K562 (cell line): ENCODE measurements at places on chromosomes 3 and 15. TPM values are rescaled to one million over a fixed set of nuclear protein-coding genes. Genes with fewer than 3 reads are reported as not detected.
A peak's percentile ranks its signal among the peaks of the same experiment; 100 is the strongest.

- no peak for DNase-seq
Observed at GRCh38 chr3:190697901-190698300, 164.6 kb downstream of the GMNC start.

- no peak for DNase-seq
Observed at GRCh38 chr3:159928666-159929065, 60.0 kb upstream of the IL12A start.

- no peak for DNase-seq
Observed at GRCh38 chr3:112464264-112464663, 35.0 kb downstream of the BTLA start.

DNA sequence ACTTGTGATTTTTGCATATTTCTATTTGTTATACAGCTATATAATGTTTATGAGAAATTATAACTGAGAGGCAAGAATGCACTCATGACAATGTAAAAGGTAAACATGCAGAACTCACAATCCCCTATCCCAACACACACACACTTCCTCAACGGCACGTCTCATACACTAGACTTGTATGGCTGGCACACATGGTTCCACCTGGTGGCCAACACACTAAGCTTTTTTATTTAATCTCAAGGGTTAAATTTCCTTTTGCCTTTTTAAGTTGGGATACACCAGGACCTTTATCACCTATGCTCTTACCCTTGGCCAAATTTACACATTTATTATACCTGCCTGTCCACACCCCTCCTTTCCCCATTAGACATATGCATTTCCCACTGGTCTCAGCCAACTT is 88.6 kb upstream of the PSMD6 start:
- DNase-seq = no peak

GRCh38 chr15:97993310-97993738 is 32.8 kb downstream of the ARRDC4 start:
- DNase-seq = peak; percentile 62

DNA sequence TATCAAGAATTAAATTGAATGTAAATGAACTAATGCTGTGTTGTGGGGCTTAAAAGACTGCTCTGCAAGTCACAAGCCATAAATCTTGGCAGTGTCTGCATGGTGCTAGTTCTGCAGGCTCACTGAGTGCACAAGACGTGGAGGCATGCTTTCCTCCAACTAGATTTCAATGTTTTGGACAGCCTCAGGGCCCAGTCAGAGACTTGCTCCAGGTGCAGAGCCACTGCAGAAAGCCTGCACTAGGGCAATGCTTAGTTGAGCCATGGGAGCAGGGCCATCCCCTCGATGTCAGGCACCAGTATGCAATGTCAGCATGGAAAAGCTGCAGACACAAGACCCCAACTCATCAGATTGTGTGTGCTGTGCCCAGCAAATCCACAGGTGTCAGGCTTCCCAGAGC is 234.5 kb upstream of the CDIN1 start:
- DNase-seq = no peak

DNA sequence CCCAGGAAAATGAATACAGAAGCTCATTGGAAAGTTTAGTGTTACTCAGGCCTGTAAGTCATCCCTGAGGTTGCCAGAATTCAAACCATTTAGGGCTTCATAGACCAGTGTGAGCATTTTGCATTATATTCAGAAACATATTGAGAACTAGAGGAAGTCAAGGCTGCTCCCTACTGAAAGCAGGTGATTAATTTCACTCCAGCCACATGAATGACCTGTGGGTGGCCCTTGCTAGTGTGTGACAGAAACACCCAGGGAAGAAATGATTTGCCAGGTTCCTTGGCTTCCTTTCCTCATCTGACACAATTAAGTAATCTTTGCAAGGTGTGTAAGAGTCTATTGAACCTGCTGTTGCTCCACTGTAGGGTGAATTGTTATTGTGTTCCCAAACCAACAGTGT is 61.8 kb downstream of the GAP43 start:
- DNase-seq = no peak

GRCh38 chr15:50137330-50137761 is 18.3 kb upstream of the ATP8B4 start:
- DNase-seq = peak; percentile 76

DNA sequence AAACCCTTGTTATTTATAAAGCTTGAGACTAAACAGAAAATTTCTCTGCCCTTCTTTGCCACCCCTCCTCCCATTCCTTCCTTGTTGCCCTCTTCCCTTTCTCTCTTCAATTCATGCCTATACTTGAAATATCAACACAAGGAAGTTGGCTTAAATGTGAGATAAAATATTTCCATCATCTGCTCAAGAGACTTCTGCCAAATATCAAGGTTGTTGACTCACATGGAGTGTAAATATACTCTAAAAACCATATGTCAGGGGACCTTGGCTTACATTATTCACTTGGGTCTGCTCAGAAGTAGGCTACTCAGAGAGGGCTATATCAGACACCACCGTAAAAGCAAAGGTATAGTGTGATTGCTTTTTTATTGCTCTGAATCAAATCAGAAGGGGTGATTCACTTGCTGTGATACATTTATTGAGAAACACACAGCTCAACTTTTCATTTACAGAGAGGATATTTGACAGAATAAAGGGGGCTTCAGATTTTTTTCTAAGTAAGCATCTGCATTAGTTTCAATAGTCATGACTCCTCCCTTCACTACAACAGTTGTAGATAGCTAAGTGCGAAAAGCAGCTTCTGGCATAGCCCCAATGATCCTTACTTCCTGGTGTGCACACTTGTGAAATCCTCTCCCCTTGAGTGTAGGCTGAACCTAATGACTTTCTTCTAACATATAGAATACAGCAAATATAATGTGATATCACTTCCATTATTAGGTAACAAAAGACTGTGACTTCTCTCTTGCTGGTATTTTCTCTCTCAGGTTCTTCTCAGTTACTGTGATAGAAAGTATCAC is 386.2 kb downstream of the EFHB start:
- DNase-seq = no peak

- no peak for DNase-seq
Observed at GRCh38 chr15:69665641-69666111, 213.1 kb downstream of the RPLP1 start.

DNA sequence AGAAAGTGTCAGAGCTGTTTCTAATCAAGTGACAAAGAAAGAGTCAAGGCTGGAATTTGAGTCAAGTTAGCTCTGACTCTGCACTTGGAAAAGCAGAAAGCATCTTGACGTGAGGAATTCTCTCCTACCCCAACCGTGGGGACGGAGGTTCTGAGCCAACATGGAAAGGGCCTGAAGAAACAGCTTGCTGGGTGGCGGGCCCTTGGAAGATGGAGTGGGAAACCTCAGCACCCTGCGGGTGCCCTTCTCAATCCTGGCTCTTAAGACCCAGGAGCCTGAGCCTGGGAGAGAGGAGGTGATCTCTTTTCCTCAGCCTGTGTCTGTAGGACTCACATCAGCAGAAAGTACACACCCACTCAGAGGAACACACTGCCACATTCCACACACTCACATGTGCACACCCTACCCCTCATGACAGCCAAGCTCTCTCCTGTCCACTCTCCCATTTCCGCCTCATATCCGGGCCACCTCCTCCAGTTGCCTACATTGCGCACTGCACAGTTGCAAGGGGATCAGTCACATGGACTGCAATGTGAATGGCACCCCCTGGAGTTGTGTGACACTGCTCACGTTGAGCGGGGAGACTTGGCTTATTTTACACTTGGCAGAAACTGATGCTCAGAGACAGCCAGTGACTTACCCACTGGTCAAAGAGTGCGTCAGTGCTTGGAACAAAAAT is 101.5 kb upstream of the SLC6A6 start:
- DNase-seq = no peak

- no peak for DNase-seq
Observed at GRCh38 chr3:170033489-170033888, 4.3 kb upstream of the GPR160 start.

DNA sequence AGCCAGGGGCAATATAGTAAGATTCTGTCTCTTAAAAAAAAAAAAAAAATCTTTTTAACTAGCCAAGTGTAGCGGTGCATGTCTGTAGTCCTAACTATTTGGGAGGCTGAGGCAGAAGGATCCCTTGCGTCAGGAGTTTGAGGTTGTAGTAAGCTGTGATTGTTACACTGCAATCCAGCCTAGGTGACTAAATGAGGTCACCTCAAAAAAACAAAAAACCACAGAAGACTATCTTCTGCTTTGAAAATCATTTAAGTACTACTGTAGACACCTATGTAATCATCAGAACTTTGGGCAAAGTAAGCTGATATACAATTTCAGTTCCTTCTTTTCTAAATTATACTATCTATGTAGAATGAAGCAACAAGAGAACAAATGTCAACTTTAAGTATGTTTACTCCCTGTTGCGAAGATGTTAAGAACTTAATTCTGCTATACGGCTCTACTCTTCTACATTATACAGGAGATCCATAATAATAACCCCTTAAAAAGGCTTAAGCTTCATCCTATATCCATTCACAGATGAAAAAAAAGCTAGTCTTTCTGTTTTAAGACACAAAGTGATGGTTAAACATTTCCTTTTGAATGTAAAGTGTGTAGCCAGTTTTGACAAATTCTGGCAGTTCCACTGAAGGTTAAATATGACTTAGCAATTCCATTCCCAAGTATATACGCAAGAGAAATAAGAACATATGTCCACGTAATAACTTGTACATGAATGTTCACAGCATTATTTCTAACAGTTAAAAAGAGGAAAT is 15.2 kb downstream of the DAZL start:
- no peak for DNase-seq

DNA sequence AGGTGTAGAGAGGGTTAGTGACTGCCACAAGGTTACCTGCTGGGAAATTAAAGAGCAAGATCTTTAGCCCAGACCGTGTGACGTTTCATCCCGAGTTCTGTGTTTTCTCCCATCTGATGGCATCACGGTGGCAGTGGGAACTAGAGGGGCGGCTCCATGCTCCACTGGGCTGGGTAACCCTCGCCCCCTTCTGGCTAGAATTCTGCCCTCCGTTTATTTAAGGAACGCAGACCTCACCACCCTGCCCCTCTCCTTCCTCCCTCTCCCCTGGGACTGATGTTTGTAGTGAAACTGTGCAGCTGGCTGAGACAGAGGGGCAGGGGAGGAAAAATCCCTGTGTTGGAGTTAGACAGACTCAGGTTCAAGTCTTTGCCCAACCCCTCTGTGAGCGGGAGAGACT is 65.6 kb downstream of the ITGA11 start:
- DNase-seq = no peak

DNA sequence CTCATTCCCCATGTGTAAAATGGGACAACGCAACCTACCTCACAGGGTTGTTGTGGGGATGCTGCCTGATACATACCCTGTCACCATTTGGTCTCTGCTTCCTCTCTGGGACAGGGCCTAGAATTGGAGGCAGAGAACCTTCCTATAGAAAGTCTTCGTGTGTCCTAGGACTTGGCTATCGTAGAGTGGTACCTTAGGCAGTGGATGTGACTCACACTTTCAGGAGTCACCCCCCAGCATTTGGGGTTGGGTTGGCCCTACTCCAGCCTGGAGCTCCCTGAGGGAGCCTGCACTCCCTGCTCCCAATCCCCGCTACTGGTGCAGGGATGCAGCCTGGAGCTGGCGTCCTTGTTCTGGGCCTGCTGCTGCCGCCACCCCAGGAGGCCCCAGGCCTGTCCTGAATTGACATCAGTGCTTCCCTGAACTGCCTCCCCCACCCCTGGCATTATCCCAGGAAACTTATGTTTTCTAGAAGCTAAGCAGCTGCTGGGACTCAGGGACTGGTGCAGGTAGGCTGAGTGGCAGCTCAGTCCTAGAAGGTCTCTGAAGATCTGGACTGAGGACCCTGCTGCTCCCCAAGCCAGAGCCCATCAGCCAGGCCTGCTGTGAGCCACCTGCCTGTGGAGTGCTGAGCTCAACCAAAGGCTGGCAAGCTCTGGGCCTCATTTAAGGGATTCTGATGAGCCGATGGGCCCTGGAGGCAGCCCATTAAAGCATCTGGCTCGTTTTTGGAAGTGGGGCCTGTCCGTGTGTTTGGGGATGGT is 9.9 kb downstream of the C15orf39 start:
- DNase-seq = no peak

DNA sequence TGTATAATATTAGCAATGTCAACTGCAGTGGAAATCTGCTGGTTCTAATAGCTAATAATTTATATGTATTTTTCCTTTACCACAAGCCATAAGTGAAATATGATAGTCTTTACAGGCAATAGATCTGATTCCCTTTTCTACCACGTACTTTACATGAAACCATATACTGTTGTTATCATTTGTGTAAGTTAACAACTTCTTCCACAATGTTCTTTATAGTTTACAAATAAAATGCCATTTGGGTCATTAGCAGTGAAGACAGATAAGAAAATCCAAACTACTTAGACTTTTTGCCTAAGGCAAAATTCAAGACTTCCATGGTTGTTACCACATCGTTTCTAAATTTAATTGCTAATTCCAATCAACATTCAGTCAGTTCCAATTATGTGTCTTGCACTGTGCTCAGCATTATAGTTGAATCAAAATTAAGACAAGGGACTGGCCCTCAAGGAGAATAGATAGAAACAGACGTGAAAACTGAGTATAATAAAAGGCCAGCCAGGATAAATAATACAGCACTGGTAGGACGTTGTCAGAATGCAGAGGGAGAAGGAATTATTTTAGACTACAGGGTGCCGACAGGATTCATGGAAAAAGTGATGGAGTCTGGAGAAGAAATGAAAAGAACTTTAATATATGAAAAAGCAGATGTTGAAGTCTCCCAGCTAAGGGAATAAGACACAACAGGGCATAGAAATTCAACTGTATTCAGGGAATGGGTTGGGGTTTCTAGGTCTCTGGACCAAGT is 249.8 kb downstream of the ALCAM start:
- no peak for DNase-seq

GRCh38 chr3:171165499-171165921 is 139.0 kb upstream of the SLC2A2 start:
- no peak for DNase-seq

RTP4 gene
- not detected in 2 replicates for total RNA-seq

ALDH1A2 gene
- total RNA-seq = 393 and 398 TPM in 2 replicates

UTS2B gene
- not detected in 2 replicates for total RNA-seq

ABTB1 gene
- 1.6 and 1.9 TPM in 2 replicates for total RNA-seq

SLC27A2 gene
- 20.9 and 24.4 TPM in 2 replicates for total RNA-seq

NR2F2 gene
- 49.7 and 51.8 TPM in 2 replicates for total RNA-seq

ADAMTSL3 gene
- total RNA-seq = 0.07 and 0.09 TPM in 2 replicates
